Naive thymus-derived CD4-positive, alpha-beta T cell (primary cell): ENCODE measurements at places on chromosomes 4 and X. TPM values are rescaled to one million over a fixed set of nuclear protein-coding genes. Genes with fewer than 3 reads are reported as not detected.

Gene TMEM156
- 8.9 TPM for total RNA-seq

Gene MAGEA2B
- not detected for total RNA-seq

Gene TCP11X2
- not detected in 2 replicates for total RNA-seq

- DNase-seq: no peak
Observed at GRCh38 chr4:105150503-105150902, 3.8 kb downstream of the TET2 start.

Gene ENAM
- not detected for total RNA-seq

DNA sequence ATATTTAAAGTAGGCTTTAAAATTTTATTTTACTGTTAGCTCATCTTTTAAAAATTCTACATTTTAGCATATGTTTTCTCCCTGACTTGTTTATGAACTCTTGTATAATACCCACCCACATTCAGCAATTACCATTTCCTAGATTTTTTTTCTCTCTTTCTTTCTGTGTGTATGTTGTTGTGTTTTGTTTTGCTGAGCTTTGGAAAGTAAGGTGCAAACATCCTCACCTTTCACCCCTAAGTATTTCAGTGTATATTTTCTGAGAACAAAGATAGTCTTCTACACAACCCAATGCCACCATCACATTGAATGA lies 18.8 kb downstream of the GRPR start:
- DNase-seq: no peak

DNA sequence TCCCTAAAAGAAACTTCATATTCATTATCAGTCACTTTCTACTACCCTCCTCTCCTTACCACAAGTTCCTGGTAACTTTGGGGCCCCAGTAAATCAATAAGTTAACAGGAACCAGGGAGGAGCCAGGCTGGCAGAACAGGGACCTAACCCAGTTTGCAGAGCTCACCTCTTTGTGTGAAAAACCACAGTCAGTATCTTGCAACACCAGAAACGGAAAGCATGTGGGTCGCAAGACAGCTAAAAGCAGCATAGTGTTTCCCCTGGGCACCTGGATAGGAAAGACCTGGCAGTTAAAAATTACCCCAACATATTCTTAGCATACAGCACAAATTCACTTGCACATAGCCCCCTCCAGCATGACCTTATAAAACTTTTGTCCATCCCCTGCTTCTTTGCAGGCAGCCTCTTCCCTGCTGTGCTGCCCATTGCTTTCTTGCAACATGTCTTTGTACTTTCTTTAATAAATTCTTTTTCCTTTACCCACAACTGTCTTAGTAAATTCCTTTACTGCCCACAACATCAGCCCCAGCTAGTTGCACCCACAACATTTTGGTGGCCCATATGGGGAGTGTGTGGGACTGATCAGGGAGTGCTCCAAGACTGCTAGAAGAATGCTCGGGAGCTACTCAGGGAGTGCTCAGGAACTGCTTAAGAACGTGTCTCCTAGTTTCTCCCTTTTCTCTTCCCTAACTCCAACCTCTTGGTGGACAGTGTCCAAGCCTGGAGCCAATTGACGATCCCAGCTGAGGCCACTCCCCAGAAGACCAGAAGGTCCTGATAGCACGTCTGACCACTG lies 83.4 kb downstream of the MSN start:
- DNase-seq: peak; percentile 14
